ENCODE measurements at places on chromosomes 7 and 10.

- DNase-seq = no peak
Observed at GRCh38 chr7:107152011-107152410, 16.8 kb upstream of the HBP1 start.

- no peak for DNase-seq
Observed at GRCh38 chr7:83672157-83672556, 23.2 kb upstream of the SEMA3E start.

GRCh38 chr7:142901426-142902259 lies 16.1 kb upstream of the TRPV6 start:
- DNase-seq = no peak

DNA sequence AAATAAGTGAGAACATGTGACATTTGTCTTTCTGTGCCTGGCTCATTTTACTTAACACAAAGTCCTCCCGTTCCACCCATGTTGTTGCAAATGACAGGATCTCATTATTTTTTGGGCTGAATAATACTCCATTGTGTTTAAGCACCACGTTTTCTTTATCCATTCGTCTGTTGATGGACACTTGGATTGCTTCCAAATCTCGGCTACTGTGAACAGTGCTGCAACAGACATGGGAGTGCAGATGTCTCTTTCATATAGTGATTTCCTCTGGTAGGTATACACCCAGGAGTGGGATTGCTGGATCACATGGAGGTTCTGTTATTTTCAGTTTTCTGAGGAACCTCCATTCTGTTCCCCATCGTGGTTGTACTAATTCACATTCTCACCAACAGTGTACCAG lies 264.4 kb upstream of the GALNT17 start:
- no peak for DNase-seq

- DNase-seq = no peak
Observed at GRCh38 chr7:112985377-112985987, 101.1 kb downstream of the GPR85 start.
